Right lung (tissue), 10 donors: ENCODE measurements at places on chromosomes 3 and 15. TPM values are rescaled to one million over a fixed set of nuclear protein-coding genes. Genes with fewer than 3 reads are reported as not detected.

Gene ZFYVE19
- polyA plus RNA-seq: 31.9 TPM

Gene SCN11A
- polyA plus RNA-seq: 1.1 TPM

Gene MFGE8
- polyA plus RNA-seq: 149 TPM

Gene IMPG2
- 0.70 TPM for polyA plus RNA-seq

Gene LRRC58
- polyA plus RNA-seq: 25.0 TPM

Gene JAGN1
- polyA plus RNA-seq: 39.0 TPM

Gene CAMK2N2
- 0.13 TPM for polyA plus RNA-seq

Gene HCLS1
- 6.4 TPM for polyA plus RNA-seq

Gene PODXL2
- polyA plus RNA-seq: 14.1 TPM

Gene AMIGO3
- 2.4 TPM for polyA plus RNA-seq

Gene TGM5
- polyA plus RNA-seq: not detected

Gene ZCWPW2
- polyA plus RNA-seq: 3.5 TPM

Gene SLC38A3
- 5.3 TPM for polyA plus RNA-seq

Gene GRK7
- polyA plus RNA-seq: 0.14 TPM

Gene PDCD10
- 74.8 TPM for polyA plus RNA-seq

Gene ERICH6
- not detected for polyA plus RNA-seq

Gene FBXW12
- 0.31 TPM for polyA plus RNA-seq

Gene SKOR1
- polyA plus RNA-seq: 0.43 TPM

Gene OCA2
- 19.4 TPM for polyA plus RNA-seq

Gene DUSP7
- 24.2 TPM for polyA plus RNA-seq

Gene CPEB1
- 3.3 TPM for polyA plus RNA-seq

Gene SLC22A13
- polyA plus RNA-seq: 0.24 TPM

Gene IL17RD
- 10.7 TPM for polyA plus RNA-seq

Gene GPR156
- polyA plus RNA-seq: 2.3 TPM

Gene TMEM158
- 1.8 TPM for polyA plus RNA-seq

Gene SNTN
- polyA plus RNA-seq: 8.6 TPM

Gene KLF15
- 8.3 TPM for polyA plus RNA-seq

Gene UBA3
- 67.2 TPM for polyA plus RNA-seq

Gene RBP2
- polyA plus RNA-seq: 0.54 TPM

Gene P2RY13
- polyA plus RNA-seq: 1.7 TPM

Gene PEX5L
- 0.42 TPM for polyA plus RNA-seq

Gene KBTBD12
- 1.7 TPM for polyA plus RNA-seq

Gene SLC12A1
- 0.12 TPM for polyA plus RNA-seq

Gene ZNF148
- 35.5 TPM for polyA plus RNA-seq

Gene SRP14
- 563 TPM for polyA plus RNA-seq

Gene CMC1
- 30.1 TPM for polyA plus RNA-seq

Gene PRR20G
- polyA plus RNA-seq: not detected

Gene FEZF2
- polyA plus RNA-seq: not detected
